SK-MEL-5 (cell line): ENCODE measurements at places on chromosomes 2 and 18. TPM values are rescaled to one million over a fixed set of nuclear protein-coding genes. Genes with fewer than 3 reads are reported as not detected.

The TM4SF20 gene
- not detected in 2 replicates for total RNA-seq

The CYRIA gene
- total RNA-seq, result 0.05 and 0.11 TPM in 2 replicates

The CAVIN2 gene
- not detected in 2 replicates for total RNA-seq

The CFAP65 gene
- total RNA-seq, result 0.16 and 0.24 TPM in 2 replicates

The SIX3 gene
- total RNA-seq, result not detected in 2 replicates

The EML4 gene
- 78.4 and 81.7 TPM in 2 replicates for total RNA-seq

The SLC11A1 gene
- total RNA-seq, result 0.11 TPM in 1 of 2 replicates, not detected in the other

The COL3A1 gene
- 0.50 and 0.53 TPM in 2 replicates for total RNA-seq

The NCKAP5 gene
- total RNA-seq, result 8.5 and 14.2 TPM in 2 replicates

The WDR7 gene
- 9.3 and 10.0 TPM in 2 replicates for total RNA-seq

The RNF103 gene
- 11.2 and 13.4 TPM in 2 replicates for total RNA-seq

The STPG4 gene
- 0.26 TPM in 1 of 2 replicates, not detected in the other for total RNA-seq

The MOGAT1 gene
- total RNA-seq, result not detected in 2 replicates

The TEX44 gene
- not detected in 2 replicates for total RNA-seq

The MAP3K20 gene
- total RNA-seq, result 11.2 and 12.2 TPM in 2 replicates

The STARD6 gene
- not detected in 2 replicates for total RNA-seq

The B4GALT6 gene
- total RNA-seq, result 16.1 and 18.4 TPM in 2 replicates

The SERPINB11 gene
- not detected in 2 replicates for total RNA-seq

The VIL1 gene
- 0.05 and 0.11 TPM in 2 replicates for total RNA-seq

The OSR1 gene
- not detected in 2 replicates for total RNA-seq

The KCNJ3 gene
- total RNA-seq, result not detected in 2 replicates

The DSG1 gene
- total RNA-seq, result 0.08 TPM in 1 of 2 replicates, not detected in the other
